ENCODE measurements at places on chromosomes 16 and 17.
A peak's percentile ranks its signal among the peaks of the same experiment; 100 is the strongest.

DNA sequence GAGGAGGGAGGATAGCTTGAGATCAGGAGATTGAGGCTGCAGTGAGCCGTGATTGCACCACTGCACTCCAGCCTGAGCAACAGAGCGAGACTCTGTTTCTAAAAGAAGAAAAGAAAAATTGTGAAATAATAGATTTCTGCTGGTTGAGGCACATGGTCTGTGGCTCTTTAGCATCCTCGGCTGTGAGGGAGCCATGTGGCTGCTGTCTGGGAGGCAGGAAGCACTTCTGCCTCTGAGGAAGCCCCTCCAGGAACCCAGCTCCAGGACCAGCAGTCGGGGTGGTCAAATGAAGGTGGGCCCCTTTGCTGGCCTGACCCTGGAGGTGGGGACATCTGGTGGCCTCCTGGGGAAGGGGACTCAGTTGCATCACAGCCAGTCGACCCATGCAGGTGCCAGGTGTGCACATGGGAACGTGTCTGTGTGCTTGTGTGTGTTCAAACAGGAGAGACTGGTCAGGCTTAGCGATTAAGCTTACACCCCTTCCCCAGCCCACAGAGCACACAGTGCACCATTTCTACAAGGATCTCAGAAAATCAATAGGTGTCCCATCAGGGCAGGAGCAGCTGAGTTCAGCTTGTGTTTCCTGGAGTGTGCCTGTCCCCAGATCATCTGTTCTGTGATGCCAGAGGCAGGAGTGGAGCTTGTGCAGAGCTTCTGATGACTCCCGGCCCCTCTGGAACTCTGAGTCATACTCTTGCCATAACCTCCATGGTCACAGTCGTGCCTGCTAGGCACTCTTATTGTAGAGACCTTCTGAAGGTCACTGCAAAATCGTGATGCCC is 24.3 kb upstream of the MGAT5B start:
- DNase-seq = no peak

DNA sequence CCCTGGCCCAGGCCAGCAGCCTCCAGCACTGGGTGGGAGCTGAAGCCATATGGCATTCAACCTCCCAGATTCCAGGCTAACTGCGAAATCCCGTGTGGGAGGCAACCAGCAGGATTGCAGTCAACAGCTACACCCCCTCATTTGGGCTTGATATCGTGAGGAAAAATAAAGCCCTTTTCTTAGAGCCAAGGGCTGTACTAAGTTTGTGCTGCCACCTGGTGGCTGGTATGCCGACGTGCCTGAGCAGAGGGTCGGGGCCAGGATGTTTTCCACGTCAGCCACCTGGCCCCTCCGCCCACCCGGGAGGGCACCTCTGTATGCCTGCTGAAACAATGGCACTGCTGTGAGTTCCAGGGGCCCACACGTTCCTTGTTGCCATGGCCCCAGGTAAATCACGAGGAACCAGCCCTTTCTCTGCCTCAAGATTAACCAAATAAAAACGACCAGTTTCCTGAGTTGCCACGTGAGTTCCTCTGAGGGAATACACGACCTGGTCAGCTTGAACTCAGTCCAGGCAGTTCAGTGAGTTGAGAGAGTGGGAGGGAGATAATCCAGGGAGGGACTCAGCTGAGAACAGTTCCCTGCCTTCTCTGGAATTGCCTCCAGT is 9.0 kb downstream of the TMEM98 start:
- DNase-seq = peak; percentile 78

DNA sequence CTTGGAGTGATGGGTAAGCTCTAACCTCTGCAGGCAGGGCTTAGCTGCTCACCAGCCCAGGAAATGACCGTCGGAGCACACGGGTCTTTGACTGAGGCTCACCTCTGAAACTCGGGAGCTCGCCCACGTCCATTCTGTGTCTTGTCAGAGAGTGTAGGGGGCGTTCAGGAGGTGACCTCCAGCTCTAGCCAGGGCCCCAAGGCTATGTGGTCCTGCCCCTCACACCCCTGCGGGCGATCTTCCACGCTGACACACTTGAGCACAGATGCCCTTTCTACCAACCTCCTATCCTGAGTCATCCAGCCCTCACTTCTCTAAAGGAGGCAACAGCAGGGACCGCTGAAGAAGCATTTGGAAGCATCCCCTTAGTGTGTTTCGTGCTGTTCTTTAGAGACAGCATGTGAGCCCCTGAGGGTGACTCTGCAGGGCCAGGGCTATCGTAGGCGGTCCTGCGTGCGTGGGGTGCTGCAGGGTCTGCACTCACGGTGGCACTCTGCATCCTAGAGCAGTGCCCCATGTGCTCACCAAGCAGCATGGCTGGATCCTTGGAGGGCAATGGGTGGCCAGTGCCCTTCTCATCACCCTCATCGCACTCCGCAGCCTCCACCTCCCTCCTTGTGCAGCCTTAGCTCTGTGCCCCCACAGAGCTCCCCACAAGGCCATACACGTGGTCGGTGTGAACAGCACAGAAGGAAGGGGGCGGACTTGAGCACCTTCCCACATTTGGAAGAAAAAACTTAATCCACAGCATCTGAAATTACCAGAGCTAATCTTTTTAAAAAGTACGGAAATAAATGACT is 33.8 kb downstream of the SLC47A1 start:
- DNase-seq = no peak

DNA sequence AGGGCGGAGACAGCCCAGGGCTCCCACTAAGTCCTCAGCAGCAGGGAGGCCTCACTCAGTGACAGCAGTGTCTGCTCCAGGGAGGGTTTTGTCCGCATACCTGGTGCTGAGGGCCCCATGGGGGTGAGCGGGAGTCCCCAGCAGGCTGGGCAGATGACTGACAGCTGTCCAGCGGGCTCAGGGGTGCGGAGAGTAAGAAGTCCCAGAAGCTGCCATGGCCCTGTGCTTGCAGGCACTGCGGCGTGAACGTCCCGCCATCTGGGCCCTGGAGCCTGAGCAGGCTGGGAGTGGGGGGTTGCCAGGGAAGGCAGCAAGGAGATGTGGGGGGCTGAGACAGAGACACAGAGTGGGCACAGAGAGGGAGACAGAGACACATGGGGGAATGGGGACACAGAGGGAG is 20.1 kb downstream of the CACNA1G start:
- no peak for DNase-seq

- no peak for DNase-seq
Observed at GRCh38 chr16:52561910-52562741, 15.2 kb upstream of the TOX3 start.

GRCh38 chr17:7224661-7225111 is 4.9 kb downstream of the ACADVL start:
- DNase-seq = no peak

- peak; percentile 21 for DNase-seq
Observed at GRCh38 chr16:89949121-89949742, 677 bp downstream of the DEF8 start.

- DNase-seq = no peak
Observed at GRCh38 chr17:30117675-30118081, 1.1 kb downstream of the NSRP1 start.

- no peak for DNase-seq
Observed at GRCh38 chr17:521183-521525, 168.5 kb upstream of the RPH3AL start.

GRCh38 chr16:67445913-67446907 is 15.3 kb downstream of the HSD11B2 start:
- no peak for DNase-seq

DNA sequence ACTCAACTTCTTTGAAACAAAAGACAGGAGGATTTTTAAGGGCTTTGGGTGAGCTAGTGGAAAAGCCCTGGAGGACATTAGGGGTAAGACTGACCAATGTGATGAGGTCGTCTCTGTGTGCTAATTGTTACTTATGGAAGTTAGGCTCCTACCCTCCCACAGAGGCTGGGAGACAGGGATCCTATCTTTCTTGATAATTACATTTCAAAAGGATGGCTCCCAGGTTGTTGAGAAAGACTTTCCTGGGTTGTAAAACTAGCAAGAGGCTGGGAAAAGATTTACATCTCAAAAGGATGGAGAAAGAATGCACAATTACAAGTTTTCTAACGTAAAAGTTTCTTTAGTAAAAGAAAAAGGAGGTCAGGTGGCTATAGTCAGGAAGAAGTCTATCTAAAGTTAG is 605.8 kb upstream of the GOT2 start:
- DNase-seq = no peak

Measured in activated T-cell treated with anti-CD3 and anti-CD28 coated beads, Interleukin-2, amount 50 U/mL, for 48 hours (primary cell).